GDM1 (cell line): ENCODE measurements at places on chromosomes 13 and 19.
A peak's percentile ranks its signal among the peaks of the same experiment; 100 is the strongest.

DNA sequence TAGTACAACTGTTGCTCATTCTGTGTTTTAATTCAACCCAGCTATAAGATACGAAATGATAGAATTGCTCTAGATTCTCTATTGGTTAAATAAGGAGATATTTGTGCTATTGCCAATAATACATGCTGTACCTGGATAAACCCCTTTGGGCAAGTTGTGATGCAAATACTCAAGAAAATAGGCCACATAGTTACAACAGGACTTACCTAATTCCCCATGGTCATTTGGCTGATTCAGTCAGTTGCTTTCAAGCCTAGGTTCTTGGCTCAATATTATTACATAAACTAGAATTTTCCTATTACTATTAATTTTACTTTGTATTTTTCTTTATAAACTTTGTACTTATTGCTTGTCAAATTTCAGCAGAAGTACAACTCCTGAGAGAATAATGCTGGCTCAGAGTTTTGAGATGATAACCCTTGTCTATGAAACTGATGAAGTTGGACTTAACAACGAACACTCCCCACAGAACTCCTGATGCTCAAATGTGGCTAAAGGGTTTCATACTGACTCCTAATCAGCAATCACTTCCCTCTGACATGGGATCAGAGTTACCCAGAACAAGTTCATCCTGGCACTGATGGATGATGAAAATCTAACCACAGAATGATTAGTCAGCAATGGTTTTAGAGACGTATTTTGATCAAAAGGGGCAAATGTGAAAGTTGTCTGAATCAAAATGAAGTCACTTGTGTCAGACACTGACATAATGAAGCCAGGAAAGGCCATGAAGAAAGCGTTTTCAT lies 221.1 kb downstream of the ITGBL1 start:
- no peak for DNase-seq

DNA sequence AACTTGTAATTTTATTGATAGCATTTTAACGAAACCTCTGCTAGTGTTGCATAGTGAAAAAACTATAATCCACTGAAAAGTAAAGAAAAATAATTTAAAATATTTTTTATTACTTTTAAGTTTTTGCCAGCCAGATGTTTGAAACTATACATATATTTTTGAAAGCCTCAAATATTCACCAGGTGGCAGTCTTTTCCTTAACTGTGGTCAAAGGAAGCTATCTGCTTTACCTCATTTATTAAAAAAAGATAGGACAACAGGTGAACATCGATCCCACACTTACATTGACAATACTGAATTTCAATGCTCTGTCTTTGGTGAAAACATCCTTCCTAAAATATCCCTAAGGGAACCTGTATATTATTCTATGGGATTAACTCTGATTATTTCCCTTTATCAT lies 100.5 kb downstream of the TRPC4 start:
- no peak for DNase-seq

DNA sequence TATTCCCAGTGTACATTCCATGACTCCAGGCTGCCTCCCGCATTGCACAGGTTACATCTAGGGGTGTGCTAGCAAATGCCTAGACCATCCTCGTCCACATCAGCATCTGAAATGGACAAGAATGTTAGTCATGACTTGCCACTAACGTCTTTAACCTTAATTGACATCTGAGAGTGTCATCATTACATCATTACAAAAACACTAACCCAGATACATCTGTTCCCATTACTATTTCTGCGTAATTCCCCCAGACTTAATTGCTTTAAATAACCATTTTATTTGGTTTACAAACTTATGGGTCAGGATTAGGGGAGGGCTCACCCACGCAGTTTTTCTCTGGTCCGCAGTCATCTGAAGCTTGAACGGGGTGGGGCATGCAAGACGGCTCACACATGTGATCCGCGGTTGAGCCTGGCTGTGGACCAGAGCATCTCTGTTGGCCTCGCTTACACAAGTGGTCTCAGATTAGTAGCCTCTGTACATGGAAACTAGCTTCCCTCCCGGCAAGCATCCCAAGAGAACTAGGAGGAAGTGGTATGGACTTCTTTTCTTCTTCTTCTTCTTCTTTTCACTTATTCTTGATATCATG lies 15.9 kb downstream of the KL start:
- DNase-seq = no peak

- no peak for DNase-seq
Observed at GRCh38 chr13:46168341-46168740, 13.6 kb downstream of the LCP1 start.

- no peak for DNase-seq
Observed at GRCh38 chr13:59230484-59231264, 933.1 kb downstream of the DIAPH3 start.

DNA sequence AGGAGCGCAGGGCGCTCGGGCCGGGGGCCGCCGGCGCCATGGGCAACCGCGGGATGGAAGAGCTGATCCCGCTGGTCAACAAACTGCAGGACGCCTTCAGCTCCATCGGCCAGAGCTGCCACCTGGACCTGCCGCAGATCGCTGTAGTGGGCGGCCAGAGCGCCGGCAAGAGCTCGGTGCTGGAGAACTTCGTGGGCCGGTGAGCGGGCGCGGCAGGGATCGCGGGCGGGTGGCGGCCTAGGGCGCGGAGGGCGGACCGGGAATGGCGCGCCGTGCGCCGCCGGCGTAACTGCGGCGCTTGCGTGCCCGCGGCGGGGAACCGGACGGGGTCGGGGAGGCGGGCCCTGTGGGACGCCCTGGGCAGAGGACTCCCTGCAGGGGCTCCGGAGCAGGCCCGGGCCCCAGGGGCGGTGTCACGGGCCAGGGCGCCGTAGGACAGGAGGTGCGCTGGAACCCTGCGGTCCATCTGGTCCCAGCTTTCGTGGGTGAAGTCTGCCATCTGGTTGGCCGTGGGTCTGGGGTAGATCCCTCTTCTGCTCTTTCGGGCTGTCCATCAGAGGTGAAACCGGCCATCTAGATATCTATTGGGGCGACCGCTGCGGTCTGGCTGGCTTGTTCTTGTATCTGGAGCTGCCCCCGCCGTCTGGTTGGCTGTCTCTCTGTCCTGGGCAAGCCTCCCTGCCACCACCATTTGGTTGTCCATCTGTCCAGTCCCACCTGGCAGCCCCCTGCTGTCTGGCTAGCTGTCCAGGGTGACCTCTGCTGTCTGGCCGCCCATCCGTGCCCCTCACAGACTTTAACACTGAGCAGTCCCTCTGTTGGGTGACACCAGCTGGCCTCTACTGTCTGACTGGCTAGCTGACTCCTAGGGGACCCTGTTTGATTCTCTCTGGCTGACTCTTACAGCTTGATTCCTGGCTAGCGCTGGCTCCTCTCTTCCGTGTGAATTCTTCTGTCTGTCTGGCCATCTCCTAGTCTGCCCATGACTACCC lies 622 bp downstream of the DNM2 start:
- DNase-seq = peak; percentile 20

DNA sequence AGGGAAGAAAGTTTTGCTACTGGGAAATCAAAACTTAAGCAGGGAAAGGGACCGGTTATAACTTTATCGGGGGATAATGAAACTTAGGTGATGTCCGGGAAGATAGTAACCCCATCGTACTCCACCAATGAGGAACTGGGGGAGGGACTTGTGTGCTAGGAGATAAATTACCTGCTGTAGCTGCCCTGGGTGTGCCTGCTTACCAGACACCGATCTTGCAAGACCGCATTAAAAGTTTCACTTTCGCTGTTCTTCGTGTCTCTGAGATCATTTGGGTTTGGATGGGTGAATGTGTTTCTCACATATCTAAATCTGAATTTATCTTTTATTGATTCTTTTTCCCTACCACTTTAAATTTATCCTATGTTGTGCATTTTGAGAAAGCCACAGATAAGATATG lies 381.4 kb downstream of the SLITRK6 start:
- no peak for DNase-seq

DNA sequence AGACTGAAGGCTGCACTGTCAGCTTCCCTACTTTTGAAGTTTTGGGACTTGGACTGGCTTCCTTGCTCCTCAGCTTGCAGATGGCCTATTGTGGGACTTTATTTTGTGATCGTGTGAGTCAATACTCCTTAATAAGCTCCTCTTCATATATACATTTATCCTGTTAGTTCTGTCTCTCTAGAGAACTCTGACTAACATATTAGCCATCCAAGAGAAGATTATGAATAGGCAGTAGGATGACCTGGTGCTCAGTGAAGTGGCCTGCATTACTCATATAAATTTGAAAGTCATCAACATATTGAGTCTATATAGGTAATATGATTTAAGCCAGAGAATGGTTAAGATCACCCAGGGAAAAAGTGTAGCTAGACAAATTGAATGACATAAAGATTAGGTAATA lies 136.3 kb upstream of the UFM1 start:
- DNase-seq = no peak

DNA sequence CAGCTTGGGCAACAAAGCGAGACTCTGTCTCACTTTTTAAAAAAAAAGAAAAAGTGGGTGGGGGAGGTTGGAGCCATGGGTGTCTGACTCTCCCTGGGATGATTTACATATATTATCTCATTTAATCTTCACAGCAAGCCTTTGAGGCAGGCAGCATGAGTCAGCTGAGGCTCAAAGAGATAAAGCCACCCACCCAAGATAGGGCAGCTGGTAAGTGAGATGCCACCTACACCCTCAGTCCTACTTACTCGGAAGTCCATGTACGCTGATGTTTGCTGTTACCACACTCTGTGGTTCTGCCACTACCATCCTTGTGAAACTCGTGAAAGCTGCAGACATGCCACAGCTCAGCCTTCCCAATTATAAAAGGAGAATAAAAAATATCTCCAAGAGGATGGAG lies 142.0 kb upstream of the TSHZ3 start:
- DNase-seq = no peak

- no peak for DNase-seq
Observed at GRCh38 chr13:107365466-107366215, 797.7 kb upstream of the ARGLU1 start.

DNA sequence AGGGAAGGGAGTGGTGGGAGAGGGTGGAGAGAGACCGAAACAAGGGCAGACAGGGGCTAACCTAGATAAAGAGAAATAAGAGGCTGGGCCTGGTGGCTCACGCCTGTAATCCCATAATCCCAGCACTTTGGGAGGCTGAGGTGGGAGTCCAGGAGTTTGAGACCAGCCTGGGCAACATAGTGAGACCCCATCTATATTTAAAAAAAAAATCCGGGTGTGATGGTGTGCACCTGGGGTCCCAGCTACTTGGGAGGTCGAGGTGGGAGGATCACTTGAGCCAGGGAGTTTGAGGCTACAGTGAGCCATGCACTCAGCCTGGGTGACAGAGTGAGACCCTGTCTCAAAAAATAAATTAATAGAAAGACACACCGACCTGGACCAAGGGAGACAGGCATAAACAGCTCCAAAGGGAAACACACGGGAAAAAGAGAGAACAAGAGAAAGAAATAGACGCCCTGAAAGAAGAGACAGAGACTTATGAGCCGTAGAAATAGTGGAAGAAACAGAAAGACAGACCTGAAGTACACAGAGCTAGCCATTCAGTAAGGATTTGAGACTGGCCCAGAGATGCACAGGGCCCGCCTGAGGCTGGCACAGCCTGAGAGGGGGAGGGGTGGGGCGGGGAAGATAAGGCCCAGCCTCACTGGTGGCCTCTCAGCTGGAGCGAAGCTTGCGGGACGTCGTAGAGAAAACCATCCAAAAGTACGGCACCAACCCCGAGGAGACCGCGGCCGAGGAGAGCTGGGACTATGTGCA lies 2.2 kb downstream of the CD37 start:
- no peak for DNase-seq

GRCh38 chr13:111506125-111506524 lies 185.7 kb downstream of the TEX29 start:
- no peak for DNase-seq

DNA sequence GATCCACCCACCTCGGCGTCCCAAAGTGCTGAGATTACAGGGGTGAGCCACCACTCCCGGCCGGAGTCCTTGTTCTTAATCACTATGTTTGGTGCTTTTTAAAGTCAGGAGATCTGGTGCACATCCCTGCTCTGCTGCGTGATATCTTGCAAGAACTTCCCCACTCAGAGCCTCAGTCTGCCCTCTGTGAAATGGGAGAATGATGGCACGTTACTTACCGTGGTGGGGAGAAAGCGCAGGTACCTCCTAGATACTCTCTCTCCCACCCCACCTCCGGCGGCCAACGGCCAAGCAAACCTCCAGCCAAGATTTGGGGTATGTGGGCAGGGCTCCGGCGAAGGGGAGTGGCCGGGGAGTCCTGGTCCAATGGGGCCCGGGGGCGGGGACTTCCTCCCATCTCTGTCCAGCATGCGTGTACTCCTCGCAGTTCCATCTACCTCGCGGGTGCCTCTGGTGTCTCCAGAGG lies at the start of gene RYR1:
Gene RYR1 (plus strand): TSS at position 424 of the 466 bp plus-strand sequence. CDS start 139 bp downstream, outside the sequence.
- no peak for DNase-seq

DNA sequence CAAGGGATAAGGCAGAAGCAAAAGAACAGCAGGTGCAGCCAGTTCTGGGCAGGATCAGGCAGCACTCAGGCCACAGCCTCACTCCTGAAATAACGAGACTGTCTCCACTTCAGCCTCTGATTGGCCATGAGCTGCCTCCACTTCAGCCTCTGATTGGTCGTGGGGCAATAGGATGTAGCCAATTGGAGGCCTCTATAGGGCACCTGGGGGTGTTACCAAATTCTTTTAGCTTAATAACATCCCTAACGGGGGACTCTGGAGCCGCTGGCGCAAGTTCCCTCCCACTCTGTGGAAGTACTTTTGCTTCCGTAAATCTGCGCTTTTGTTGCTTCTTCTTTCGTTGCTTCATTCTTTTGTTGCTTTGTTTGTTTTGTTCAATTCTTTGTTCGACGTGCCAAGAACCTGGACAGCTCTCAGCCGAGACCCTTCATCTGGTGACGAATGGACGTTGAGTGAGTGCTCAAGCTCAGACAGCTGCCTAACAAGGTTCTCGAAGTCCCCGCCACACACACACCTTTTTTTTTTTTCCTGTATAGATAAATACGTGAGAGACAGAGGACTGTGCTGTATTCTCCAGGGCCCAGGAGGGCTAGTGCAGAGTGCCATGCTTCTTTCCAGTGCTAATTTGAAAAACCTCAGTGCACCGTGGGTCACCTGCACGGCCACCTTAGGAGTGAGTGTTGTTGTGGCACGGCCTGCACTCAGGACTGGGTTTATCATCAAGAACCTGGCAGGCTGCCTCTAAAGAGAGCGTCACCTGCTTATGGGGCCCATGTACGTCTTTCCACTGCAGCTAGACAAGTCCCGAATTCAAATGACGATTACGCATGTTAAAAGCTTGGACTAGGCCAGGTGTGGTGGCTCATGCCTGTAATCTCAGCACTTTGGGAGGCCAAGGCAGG lies 32.0 kb upstream of the TUBGCP3 start:
- DNase-seq = no peak
